Activated CD4-positive, alpha-beta T cell treated with anti-CD3 and anti-CD28 coated beads, Interleukin-10, Interleukin-2, amounts not matched to agents 100 ng/mL and 50 ng/mL, durations not matched to agents 16 hours and 8 hours (primary cell): ENCODE measurements at places on chromosomes 2 and 18.
A peak's percentile ranks its signal among the peaks of the same experiment; 100 is the strongest.

DNA sequence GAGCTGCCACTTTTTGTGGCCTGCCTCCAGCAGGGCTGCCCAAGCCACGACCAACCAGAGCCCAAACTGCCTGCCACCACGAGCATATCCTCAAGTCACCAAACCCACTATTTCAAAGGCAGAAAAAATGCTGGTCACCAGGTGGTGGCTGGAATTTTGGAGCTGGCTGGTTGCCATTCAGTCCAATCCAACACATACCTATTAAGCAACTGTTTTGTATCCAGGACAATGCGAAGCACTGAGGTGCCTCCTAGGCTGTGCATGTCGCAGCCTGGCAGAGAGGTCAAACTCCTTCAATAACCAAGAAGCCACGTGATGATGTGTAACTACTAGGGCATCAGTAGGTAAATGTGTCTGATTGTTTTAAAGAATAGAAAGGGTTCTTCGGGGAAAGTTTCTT lies 108.3 kb upstream of the PPP1CB start:
- DNase-seq = no peak

DNA sequence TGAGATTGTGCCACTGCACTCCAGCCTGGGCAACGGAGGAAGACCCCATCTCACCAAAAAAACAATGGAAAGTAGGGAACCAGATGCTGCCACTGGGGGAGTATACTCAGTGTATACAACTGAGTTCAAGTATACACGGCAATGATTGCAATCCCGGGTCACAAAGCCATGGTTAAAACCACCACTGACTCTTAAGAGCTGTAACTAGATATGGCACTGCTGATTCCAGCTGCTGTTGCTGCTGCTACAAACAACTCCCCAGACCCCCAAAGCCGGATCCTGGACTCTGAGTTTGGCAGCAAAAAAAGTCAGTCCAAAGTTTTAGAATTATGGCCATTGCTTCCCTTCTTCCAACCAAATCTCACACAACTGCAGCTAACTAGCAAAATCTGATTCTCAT lies 43.7 kb upstream of the COX7A2L start:
- DNase-seq = no peak

DNA sequence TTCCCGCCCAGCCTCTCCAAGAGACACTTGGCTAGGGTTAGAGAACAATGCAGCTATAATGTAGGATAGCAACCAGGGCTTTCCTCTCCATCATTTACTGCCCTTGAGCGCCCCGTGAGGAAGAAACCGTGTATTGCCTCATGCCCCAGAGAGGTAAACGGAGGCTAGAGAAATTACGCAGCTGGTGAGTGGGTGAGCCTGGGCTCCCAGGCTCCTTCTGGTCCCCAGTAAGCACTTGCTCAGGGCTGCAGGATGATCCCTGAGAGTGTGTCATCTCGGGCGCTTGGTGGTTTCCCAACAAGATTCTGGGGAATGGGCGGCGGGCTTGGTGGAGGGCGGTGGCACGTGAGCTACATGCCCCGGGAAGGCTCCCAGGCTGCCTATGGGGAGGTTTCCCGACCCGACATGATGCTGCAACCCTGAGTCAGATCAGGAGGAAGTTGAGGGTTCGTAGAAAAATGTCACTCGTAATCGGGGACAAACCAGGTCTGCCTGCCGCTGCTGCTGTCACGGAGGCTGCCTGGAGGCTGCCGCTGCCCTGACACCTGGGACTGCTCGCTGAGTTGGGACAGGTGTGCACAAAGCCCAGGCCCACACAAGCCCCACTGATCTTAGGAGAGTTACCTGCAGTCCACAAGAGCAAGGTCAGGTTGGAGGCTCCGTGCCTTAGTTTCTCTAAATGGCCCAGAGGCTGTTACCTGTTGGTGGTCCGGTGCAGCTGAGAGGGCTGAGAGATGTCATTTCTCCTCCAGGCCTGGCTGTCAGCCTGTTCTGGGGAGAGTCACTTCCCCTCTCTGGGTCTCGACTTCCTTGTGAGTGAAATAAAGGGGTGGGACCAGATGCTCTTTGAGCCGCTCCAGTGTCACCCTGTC lies at the start of gene GPR55:
Gene GPR55 (minus strand): TSS at position 773 of the 872 bp plus-strand sequence. CDS start 14,280 bp downstream, outside the sequence.
- peak; percentile 91 for DNase-seq

DNA sequence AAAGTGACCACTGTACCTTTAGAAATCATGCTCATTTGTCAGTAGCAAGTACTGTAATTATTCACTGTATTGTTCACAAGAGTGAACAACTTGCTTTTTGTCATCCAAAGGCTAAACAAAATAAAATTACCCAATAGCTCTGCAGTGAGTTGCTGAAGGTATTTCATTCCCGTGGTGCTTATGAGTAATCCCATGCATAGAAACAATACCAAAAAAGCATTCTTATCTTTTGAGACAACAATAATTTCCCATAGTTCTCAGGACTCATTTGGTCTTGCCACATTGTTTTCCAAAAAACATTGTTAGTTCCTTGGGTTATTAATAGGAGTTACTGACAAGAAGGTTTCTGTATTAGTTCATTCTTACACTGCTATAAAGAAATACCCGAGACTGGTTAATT lies 503.2 kb upstream of the FAM98A start:
- DNase-seq = no peak

DNA sequence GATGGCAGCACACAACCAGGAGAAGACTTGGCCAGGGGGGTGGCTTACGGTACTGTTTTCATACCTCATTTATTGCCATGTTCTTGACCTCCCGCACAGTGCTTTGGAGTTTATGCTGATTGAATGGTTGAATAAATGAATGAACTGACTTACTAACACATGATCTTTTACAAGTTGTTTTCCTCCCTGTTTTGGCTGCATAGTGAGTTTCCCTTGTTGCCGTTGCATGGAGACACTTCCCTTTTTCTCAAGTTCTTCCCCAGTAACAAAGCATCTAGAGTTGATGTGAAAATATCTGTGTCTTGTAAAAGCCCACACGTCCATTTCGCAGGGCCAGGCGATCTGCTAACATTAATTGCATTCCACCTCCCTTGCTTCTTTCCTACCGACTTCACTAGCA lies 35.7 kb upstream of the RAB1A start:
- no peak for DNase-seq

GRCh38 chr2:240913810-240914644 lies 7.9 kb downstream of the CROCC2 start:
- peak; percentile 65 for DNase-seq

DNA sequence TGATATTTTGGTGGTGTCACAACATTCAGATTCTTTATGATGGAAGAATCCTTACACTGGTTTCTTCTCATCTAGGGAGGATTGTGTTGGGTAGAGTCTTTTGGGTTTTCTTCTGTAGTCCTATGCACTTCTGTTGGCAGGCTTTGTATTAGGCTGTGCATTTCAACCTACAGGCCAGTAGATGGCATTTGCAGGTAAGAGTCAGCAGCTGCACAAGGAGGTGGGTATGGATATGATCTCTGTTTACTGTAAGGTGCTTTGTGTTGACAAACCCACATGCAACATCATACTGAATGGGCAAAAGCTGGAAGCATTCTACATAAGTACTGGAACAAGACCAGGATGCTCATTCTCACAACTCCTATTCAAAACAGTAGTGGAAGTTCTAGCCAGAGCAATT lies 656.8 kb downstream of the METTL4 start:
- no peak for DNase-seq
